Skeletal muscle tissue (tissue), 5 donors: ENCODE measurements at places on chromosomes 7 and 10. TPM values are rescaled to one million over a fixed set of nuclear protein-coding genes. Genes with fewer than 3 reads are reported as not detected.

The AGMO gene
- total RNA-seq = 3.1 TPM

The PRKCQ gene
- 14.6 TPM for total RNA-seq

The SEMA3D gene
- total RNA-seq = 25.1 TPM

The LIPF gene
- not detected for total RNA-seq

The PNLIP gene
- total RNA-seq = 1.0 TPM

The KIAA1217 gene
- 16.2 TPM for total RNA-seq

The GNGT1 gene
- total RNA-seq = not detected

The MEOX2 gene
- 44.9 TPM for total RNA-seq

The NEUROG3 gene
- not detected for total RNA-seq

The KEL gene
- total RNA-seq = 3.1 TPM

The CRHR2 gene
- total RNA-seq = under 0.01 TPM

The VIM gene
- total RNA-seq = 1,688 TPM
